ENCODE measurements at places on chromosomes 16 and 17.
A peak's percentile ranks its signal among the peaks of the same experiment; 100 is the strongest.

DNA sequence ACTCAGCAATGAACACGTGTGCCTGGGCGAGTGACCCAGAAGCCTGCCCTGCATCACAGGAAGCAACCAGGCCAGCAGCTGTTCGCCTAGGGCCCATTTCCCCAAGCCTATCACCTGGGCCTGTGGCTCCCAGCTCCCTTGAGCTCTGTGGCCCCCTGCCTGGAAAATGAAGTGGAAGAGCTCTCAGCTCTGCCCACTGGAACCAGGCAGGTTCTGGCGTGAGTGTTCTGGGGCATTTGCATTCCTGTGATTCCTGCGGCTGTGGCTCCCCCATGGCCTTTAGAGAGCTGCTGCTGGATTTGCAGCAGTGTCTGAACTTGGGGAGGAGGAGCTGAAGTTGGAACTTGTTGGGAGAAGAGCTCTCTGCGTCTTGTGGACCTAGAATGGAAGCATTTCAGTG is 22.8 kb downstream of the PGS1 start:
- no peak for DNase-seq

DNA sequence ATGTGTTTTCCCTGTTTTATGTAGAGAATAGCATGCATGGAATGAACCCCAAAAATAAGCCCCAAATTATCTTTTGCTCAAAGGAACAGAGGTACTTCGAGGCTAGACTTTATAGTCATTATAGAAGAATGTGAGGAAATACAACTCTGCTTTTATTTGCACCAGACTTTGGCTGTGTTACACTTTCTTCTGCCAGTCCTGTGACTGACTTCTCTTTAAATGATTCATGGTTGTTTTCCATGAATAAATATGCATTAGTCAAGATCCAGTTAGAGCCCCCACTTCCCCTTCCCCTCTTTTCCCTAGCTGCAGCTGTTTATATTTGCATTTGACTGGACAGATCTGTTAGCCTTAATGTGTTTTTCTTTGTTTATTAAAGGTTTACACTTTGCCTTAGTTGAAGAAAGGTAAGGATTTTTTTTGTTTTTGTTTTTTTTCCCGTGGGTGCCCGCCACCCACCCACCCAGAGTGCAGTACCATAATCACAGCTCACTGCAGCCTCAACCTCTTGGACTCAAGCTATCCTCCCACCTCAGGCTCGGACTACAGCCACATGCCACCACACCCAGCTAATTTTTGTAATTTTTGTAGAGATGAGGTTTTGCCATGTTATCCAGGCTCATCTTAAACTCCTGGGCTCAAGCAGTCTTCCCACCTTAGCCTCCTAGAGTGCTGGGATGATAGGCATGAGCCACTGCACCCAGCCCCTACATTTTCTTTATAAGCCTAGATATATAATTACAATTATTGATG is 152.6 kb downstream of the CYB561 start:
- no peak for DNase-seq

GRCh38 chr16:63461248-63461841 is 1425.1 kb upstream of the CDH8 start:
- DNase-seq = peak; percentile 73

GRCh38 chr17:62668091-62668804 is 40.8 kb downstream of the MRC2 start:
- peak; percentile 38 for DNase-seq

GRCh38 chr16:4588386-4588785 is 26.3 kb downstream of the UBALD1 start:
- DNase-seq = no peak

- no peak for DNase-seq
These were observed 8.2 kb downstream of the STX1B start for GRCh38 chr16:31002250-31002700.

- DNase-seq = no peak
These were observed 885.4 kb upstream of the RBFOX1 start for GRCh38 chr16:6447021-6447790.

- DNase-seq = peak; percentile 97
These were observed 46.5 kb downstream of the FAM222B start for GRCh38 chr17:28796062-28796461.

DNA sequence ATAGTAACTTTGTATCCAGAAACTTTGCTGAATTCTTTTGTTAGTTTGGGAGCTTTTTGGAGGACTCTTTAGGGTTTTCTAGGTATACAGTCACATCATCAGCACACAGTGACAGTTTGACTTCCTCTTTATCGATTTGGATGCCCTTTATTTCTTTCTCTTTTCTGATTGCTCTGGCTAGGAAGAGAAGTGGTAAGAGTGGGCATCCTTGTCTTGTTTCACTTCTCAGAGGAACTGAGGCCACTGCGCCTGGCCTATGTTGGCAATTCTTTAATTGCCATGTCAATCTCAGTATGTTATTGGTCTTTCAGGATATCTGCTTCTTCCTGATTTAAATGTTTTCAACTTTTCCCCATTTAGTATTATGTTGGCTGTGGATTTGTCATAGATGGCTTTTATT is 24.6 kb downstream of the ATF7IP2 start:
- no peak for DNase-seq

Data from NCI-H69 (cell line).